ENCODE measurements at places on chromosomes 13 and 19. TPM values are rescaled to one million over a fixed set of nuclear protein-coding genes. Genes with fewer than 3 reads are reported as not detected.

The ZNF223 gene
- total RNA-seq, result 6.5 TPM

The PLVAP gene
- total RNA-seq, result 11.8 TPM

The ZNF471 gene
- total RNA-seq, result 1.1 TPM

The ANKRD24 gene
- 0.88 TPM for total RNA-seq

The C19orf85 gene
- total RNA-seq, result not detected

The PNPLA6 gene
- 85.8 TPM for total RNA-seq

The SIGLEC11 gene
- total RNA-seq, result not detected

The EXOC3L2 gene
- total RNA-seq, result 3.4 TPM

The TTC9B gene
- not detected for total RNA-seq

The IGSF23 gene
- 0.38 TPM for total RNA-seq

The ATP5F1D gene
- total RNA-seq, result 39.6 TPM

The CLEC17A gene
- not detected for total RNA-seq

The WTIP gene
- 24.1 TPM for total RNA-seq

The DENND1C gene
- not detected for total RNA-seq

The KLHL1 gene
- total RNA-seq, result not detected

The MEX3D gene
- total RNA-seq, result 71.4 TPM

The ZNF567 gene
- 8.3 TPM for total RNA-seq

The CNFN gene
- total RNA-seq, result not detected

The CEACAM20 gene
- total RNA-seq, result not detected

All from bladder microvascular endothelial cell (primary cell).